ENCODE measurements at places on chromosomes 1 and 21. TPM values are rescaled to one million over a fixed set of nuclear protein-coding genes. Genes with fewer than 3 reads are reported as not detected.

DNA sequence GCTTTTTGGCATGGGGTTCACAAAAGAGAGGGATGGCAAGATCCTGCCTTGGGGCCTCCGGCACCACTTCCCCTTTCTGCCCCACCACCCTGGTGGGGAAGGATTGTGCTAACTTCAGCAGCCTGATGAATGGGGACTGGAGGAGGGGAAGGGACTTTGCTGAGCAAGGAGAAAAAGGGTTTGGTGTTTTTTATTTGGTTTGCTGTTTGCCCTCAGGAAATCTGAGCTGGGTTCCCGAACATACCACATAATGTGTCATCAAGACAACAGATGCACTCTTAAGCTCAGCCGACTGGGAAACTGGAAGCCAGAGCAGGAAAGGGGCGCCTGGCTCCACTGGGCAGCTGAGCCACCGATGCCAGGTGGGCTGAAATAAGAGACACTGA is 19.8 kb downstream of the OLFML2B start:
- no peak for DNase-seq

- DNase-seq, result no peak
Measured at GRCh38 chr21:44893278-44893556, 19.7 kb upstream of the PTTG1IP start.

Gene CCDC30
- 1.8 TPM for total RNA-seq

DNA sequence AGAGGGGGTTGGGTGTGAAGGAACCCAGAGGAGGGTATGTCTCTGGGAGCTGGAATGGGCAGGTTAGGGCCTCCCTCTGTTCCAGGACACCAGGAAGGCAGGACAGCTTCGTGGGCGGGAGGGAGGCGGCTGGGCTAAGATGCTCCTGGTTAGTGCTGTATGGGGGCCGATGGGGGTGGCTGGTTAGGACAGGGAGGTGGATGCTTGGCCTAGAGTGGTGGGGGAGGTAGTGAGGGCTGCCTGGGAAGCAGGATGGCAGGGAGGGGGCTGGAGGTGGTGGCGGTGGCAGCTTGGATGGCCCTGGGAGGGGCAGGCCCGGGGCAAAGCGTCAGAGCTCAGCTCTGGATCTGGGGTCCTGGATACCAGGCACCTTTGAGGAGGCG is 6.2 kb upstream of the MMP23B start:
- no peak for DNase-seq

Gene SMPDL3B
- 6.0 TPM for total RNA-seq

Gene SH2D1B
- 0.06 TPM for total RNA-seq

Gene SPATA46
- not detected for total RNA-seq

DNA sequence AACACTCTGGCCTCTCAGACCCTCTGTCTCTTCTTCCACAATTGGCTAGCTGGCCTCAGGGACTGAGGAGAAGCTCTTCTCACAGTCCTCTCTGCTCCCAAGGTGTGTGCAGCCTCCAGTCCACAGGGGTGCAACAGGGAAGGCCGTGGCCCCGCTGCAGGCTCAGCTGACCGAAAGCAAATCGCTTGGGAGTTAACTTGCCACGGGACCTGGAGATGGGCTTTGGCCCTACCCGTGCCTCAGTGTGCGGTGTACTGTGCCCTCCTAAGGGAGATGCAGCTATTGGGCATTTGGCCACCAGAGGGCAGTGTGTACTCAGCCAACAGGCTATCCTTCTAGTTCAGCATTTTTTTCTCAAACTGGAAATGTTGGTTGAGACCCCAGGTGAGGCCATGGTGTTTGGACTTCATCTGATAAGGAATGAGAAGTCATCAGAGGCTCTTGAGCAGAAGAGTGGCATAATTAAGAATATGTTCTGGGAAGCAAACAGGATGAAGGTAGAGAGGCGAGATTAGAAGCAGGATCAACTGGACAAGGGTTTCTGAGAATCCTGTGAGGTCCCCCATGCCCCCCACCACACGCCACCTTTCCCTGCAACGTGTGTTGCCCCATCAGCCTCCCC is 42.5 kb upstream of the TMEM125 start:
- peak; percentile 88 for DNase-seq

- DNase-seq, result no peak
Measured at GRCh38 chr1:109864047-109864822, 46.4 kb upstream of the CSF1 start.

GRCh38 chr1:69794831-69795230 is 227.1 kb downstream of the LRRC7 start:
- no peak for DNase-seq

DNA sequence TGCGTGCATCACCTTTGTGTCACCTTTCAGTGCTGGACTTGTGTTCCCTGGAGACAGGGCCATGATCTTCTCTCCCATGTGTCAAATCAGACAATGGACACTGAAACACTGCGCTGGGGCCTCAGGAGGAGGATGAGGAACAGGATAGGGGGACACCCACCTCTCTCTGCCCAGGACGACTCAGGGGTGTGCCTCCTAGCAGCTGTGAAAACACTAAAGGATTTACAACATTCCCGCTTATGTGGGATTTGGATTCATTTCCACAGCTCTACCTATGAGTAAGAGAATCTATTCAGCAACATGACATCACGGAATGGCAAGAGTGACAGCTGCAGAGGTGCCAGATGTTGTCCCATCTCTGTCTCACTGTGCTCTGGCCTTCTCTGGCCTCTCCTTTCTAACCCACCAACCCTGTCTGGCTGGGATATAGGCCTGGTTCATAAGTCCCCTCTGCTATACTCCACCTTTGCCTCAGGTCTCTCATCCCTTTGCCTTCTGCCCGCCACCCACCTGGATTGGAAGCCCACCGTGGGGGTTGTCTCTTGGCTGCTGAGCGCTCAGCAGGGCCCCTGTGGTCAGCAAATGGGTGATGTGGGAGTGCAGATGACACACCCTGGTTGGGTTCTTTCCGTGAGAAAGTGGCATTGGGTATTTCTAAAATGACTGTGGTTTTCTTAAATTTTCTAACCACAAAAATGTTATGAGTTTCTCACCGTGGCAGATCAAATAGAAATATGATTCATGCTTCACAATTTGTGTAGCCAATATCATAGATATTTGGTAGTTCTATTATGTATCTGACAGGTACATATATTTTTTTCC is 47.1 kb upstream of the TLR5 start:
- no peak for DNase-seq

GRCh38 chr1:19462781-19463503 is 22.4 kb downstream of the CAPZB start:
- no peak for DNase-seq

Gene C1orf115
- 7.5 TPM for total RNA-seq

GRCh38 chr1:19817160-19817559 is 2.1 kb upstream of the RNF186 start:
- DNase-seq, result no peak

GRCh38 chr1:245798349-245798711 is 643.5 kb downstream of the KIF26B start:
- no peak for DNase-seq
